ENCODE measurements at places on chromosomes 6 and 20.

DNA sequence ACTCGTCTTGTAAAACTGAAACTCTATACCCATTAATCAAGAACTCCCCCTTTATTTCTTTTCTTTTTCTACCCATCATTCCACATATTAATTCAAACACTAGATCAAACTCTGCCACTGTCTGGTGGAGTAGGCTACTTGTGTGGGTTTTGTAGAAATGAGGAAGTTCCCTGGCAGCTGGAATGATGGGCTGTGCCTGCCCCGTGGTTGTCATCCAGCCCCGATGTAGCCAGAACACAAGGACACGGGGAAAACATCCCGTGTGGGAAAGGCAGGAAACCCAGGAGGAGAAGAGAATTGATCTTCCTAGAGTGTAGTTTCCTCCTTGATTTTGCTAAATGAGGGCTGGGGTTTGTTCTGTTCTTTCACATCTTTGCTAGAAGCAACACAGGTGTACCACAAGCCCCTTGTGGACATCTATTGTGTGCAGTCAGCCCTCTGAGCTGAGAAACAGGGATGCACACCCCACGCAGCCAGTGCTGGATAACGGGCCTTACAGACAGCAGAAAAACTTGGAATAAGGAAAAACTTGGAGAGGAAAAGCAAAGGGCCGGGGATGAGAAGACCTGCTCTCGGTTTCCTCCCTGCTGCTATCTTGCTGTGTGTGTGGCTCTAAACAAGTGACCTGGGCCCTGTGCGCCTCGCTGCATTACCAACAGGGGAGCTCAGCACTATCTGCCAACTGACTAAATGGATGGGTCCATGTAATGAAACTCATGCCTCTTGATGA lies 88.0 kb downstream of the SCML4 start:
- peak; percentile 50 for DNase-seq

GRCh38 chr6:93163146-93163545 lies 256.2 kb downstream of the EPHA7 start:
- no peak for DNase-seq

- peak; percentile 65 for DNase-seq
Measured at GRCh38 chr20:1313236-1313964, 15.5 kb downstream of the SDCBP2 start.

- DNase-seq: no peak
Measured at GRCh38 chr6:105107207-105107606, 72.6 kb downstream of the POPDC3 start.

Data from activated naive CD4-positive, alpha-beta T cell treated with anti-CD3 and anti-CD28 coated beads for 36 hours (primary cell).